Tibial nerve (tissue), 4 donors: ENCODE measurements at places on chromosomes 1 and 21. TPM values are rescaled to one million over a fixed set of nuclear protein-coding genes. Genes with fewer than 3 reads are reported as not detected.

S100A7 gene
- total RNA-seq, result 22.9 TPM

GRCh38 chr1:7886405-7886745 lies 33.5 kb upstream of the UTS2 start:
- H3K27ac ChIP-seq, result no peak overlapping the region
- peaks cover 41% of the 10 kb centered on the region for H3K27me3 ChIP-seq
- DNase-seq, result no peak
- H3K36me3 ChIP-seq, result no peaks in the 10 kb centered on the region
- peaks cover 3% of the 10 kb centered on the region for H3K4me1 ChIP-seq

DNA sequence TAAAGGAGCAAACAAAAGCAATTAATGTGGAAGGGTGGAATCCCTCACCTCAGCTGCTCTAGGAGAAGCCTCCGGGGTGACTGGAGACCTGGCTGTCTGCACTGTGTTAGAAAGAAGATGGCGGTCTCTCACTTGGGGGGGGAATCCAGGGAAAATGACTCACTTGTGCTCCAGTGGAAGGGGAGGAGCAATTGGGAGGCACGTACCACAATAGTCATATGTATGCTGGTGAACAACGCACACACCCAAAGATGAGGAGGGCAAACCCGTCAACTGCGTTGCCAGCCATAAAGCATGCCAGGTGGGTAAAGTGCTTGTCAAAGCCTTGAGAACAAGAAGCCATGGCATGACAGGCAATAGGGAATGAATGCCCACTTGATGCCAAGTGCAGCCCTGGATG lies 22.1 kb downstream of the PLEKHA6 start:
- H3K4me1 ChIP-seq, result no peaks in the 10 kb centered on the region
- H3K27ac ChIP-seq, result no peak overlapping the region
- no peaks in the 10 kb centered on the region for H3K27me3 ChIP-seq
- DNase-seq, result no peak
- no peak overlapping the region for H3K4me3 ChIP-seq

- H3K4me1 ChIP-seq, result no peaks in the 10 kb centered on the region
- H3K27me3 ChIP-seq, result no peaks in the 10 kb centered on the region
- H3K4me3 ChIP-seq, result no peak overlapping the region
- H3K36me3 ChIP-seq, result no peaks in the 10 kb centered on the region
- DNase-seq, result no peak
- H3K27ac ChIP-seq, result no peak overlapping the region
These were observed 52.4 kb downstream of the KIF26B start for GRCh38 chr1:245207056-245207638.

GRCh38 chr1:61531716-61532115 lies 193.2 kb downstream of the TM2D1 start:
- H3K27ac ChIP-seq, result no peak overlapping the region
- no peaks in the 10 kb centered on the region for H3K27me3 ChIP-seq
- H3K36me3 ChIP-seq, result no peaks in the 10 kb centered on the region
- no peak for DNase-seq
- H3K4me1 ChIP-seq, result no peaks in the 10 kb centered on the region

DNA sequence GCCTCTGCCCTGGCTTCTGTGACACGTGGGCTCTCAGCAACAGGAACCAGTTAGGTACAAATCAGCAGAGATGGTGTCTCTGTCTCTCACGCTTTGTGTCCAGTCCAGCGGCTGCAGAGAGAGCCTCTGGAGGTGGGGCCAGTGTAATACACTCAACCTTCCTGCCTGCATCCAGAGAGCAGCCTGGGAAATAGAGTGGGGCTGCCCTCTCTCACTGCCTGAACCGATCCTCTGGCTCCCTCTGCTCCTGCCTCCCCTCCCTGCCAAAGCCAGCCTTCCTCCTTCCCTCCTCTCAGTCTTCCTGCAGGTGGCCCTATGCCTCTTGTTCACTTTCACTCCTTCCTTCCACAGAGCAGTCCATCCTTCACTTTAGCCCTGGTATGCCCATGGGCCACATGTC lies at the start of gene ZNF648:
Gene ZNF648 (minus strand): TSS at position 119 of the 400 bp plus-strand sequence. CDS start 3,702 bp downstream, outside the sequence.
- no peak for DNase-seq
- peaks cover 20% of the 10 kb centered on the region for H3K27me3 ChIP-seq
- no peaks in the 10 kb centered on the region for H3K36me3 ChIP-seq
- no peak within 1 kb of the TSS for H3K27ac ChIP-seq
- H3K4me1 ChIP-seq, result no peaks in the 10 kb centered on the region
- no peak within 1 kb of the TSS for H3K4me3 ChIP-seq

DNA sequence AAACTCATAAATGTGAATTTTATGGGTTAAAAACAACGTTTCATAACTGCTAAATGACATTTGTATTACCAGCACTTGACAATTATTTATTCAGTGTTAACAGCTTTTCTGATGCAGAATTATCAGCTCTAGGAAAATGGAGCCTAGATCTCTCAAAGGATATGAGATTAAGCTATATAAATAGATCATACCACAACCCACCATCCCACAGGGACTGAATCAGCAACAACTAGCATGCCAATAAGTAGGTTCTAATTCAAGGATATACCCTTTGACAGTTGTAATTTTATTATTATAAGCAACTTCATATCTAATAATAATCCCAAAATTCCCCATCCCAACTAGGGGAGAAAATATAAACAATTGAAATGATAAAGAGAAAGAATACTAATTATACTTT lies 275.4 kb upstream of the RGS18 start:
- H3K27me3 ChIP-seq, result no peaks in the 10 kb centered on the region
- H3K36me3 ChIP-seq, result no peaks in the 10 kb centered on the region
- DNase-seq, result no peak
- H3K4me1 ChIP-seq, result no peaks in the 10 kb centered on the region
- no peak overlapping the region for H3K4me3 ChIP-seq

DNA sequence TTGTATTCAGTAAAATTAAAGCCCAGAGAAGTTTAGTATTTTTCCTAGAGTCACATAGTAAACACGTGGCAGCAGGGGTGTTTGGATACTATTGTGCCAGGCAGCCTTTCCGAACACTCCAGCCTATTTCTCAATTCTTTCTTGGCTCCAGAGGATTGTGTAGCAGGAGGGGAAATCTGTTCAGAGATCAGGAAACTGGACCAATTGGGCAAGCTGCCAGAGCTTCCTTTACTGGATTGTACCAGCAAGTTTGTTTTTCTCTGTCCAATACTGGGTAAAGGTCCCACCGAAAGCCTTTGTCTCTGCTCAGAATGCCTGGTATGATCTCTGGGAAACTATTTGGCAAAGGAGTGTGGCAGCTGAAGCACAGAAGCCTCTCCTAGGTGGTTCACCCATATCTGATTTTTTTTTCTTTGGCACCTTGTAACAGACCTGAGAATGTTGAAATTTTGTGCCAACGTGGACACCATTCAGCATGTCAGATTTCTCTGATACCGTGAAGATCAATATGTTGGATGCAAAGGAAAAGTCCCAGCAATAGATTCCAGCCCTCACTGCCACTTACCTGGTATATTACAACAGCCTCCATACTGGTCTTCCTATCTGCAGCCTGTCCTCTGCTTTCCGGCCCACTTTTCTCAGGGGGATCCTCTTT lies 126.2 kb downstream of the FGGY start:
- peak; percentile 85 for DNase-seq
- no peak overlapping the region for H3K4me3 ChIP-seq
- no peak overlapping the region for H3K27ac ChIP-seq
